Activated T-cell treated with anti-CD3 and anti-CD28 coated beads, Interleukin-2, amount 50 U/mL, for 72 hours (primary cell): ENCODE measurements at places on chromosomes 13 and 19.
A peak's percentile ranks its signal among the peaks of the same experiment; 100 is the strongest.

DNA sequence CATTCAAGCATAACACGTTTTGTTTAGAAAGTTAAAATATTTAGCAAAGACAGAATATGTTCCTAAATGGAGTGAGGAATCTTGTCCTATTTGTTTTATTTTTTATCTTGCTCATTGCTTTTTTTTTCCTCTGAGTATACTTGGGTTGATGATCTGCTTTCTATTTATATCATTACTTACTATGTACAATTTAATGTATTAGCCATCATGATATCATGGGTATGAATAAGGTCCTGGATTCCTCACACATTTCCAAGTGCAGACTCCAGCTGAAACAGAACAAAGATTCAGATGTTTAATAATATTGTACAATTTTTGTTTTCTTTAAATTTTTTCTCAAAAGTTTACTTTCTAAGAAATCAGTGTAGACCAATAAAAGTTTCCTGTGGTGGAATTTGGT is 388.2 kb downstream of the GPC6 start:
- DNase-seq: no peak

- no peak for DNase-seq
Measured at GRCh38 chr19:6712692-6713670, 7.5 kb downstream of the C3 start.

GRCh38 chr13:102028206-102028605 is 373.6 kb downstream of the FGF14 start:
- DNase-seq: no peak

DNA sequence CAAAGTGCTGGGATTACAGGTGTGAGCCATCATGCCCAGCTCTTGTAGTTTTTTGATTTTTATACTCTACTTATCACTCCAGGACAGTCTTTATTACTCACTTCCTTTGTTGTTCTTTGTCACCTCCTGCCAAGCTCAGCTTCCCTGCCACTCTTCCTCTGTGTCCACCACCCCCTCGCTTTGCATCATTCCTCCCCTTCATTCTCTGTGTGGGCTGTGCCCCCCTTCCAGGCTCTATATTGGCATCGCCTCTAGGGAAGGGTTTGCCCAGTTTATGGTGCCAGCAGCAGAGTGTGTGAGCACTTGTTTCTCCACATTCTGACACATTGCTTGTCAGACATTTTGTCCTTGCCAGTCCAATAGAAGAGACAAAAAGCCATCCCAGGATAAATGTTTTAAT is 15.1 kb downstream of the ZNF302 start:
- no peak for DNase-seq

GRCh38 chr19:932648-933552 is 7.1 kb downstream of the ARID3A start:
- no peak for DNase-seq

GRCh38 chr13:42735010-42735409 is 46.4 kb upstream of the FAM216B start:
- no peak for DNase-seq

- no peak for DNase-seq
Measured at GRCh38 chr19:49441210-49441959, at the start of gene SLC17A7. SLC17A7 (minus strand) TSS chr19:49441527; CDS start chr19:49441379, 148 bp downstream.

GRCh38 chr19:1882786-1883692 is 2.3 kb downstream of the ABHD17A start:
- DNase-seq: no peak

GRCh38 chr13:31072041-31072440 is 89.7 kb downstream of the HSPH1 start:
- DNase-seq: no peak

DNA sequence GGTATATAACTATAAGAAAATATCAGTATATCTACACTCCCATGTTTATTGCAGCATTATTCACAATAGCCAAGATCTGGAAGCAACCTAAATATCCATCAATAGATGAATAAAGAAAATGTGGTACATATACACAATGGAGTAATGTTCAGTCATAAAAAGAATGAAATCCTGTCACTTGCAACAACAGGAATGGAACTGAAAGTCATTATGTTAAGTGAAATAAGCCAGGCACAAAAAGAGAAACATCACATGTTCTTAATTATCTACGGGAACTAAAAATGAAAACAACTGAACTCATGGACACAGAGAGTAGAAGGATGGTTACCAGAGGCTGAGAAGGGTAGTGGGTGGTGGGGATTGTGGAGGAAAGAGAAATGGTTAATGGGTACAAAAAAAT is 665.2 kb downstream of the TBC1D4 start:
- no peak for DNase-seq

- DNase-seq: no peak
Measured at GRCh38 chr13:20993661-20994440, 67.5 kb downstream of the LATS2 start.

GRCh38 chr19:616062-616700 is 17.2 kb downstream of the POLRMT start:
- no peak for DNase-seq

DNA sequence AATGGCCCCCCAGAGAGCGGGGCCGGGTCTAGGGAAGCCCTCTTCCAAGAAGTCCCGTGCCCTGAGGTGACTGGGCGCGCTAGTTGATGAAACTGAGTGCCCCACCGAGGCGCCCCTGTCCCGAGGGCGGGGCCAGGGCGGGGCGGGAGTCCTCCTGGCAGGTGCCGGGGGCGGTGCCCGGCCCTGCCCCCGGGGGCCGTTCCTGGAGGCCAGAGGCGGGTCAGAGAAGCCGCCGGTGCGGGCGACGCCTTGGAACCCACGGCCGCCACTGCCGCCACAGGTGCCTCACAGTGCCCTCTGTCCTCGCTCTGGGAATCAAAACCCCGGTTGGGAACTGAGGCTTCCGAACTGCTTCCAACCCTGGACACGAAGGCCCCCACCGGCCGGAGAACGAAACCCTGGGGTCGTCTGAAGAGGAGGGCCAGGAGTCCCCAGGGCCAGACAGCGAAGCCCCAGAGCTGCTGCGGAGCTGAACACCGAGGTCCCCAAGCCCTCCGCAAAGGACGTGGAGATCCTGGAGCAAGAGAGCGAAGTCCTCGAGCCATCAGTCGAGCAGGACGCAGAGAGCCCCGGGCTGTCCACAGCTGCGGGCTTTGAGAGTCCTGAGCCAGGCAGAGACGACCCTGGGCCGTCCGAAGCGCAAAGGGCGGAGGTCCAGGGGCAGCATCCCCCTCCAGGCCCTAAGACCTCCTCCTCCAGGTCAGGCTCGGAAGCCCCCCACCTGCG is at the start of gene MISP3:
MISP3 (plus strand) TSS at position 252 of the 726 bp plus-strand sequence. CDS start 524 bp downstream, outside the sequence.
- DNase-seq: peak; percentile 61

DNA sequence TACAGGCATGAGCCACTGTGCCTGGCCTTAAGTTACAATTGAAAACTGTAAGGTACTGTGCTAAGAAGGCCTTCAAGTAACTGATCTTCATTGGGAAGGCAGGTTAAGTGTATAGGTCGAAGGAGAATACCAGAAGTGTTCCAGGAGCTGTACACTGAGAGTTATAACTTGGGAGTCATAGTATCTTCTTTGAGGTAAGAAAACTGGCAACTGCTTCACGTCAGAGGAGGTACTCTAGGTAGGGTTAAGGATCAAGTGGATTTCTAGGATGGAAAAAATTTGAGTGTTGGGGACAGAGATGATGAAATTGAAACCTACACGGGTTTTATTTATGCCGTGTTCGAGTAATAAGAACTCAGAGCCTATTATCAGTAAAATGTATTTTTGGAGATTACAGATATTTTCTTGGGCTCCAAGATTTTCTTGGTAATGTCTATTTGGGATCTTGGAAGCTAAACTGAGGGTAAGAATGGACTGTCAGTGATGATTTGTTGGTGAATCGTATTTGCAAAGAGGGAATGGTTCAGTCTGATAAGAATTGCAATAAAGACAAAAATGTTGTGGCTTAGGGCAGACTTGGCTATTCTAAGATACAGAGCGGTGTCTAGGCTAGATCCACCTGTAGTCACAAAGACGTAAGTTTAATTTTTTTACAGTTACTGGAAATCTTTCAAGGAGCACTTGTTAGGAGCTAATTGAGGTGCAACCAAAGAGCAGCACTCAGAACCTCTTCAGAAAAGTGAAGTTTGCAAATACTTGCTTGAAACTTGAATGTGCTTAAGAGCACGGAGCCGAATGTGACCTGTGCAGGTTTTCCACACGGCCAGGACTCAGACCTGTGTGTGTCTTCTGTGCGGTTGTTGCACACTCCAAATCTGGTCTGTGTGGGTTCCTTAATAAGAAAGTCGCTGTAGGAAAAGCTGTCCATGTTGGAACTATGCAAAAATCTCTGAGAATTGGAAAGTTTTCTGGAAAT is 102.5 kb downstream of the URI1 start:
- no peak for DNase-seq

DNA sequence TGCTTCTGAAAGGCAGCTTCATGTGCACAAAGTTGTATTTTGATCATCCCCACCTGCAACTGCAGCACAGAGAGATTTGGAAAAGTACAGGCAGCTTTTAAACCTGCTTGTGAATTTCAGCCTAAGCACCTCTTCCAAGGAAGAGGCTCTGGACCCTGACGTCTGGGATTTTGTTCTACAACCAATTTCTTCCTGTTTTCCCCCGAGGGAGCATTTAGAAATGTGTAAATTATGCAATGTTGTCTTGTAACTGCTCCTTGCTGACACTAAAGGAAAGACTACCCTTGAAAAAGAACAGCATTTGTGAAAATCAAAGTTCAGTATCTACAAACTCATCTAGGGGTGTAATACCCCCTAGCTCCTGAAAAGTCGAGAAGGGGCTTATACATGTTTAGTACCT is 15.4 kb downstream of the MED26 start:
- no peak for DNase-seq

DNA sequence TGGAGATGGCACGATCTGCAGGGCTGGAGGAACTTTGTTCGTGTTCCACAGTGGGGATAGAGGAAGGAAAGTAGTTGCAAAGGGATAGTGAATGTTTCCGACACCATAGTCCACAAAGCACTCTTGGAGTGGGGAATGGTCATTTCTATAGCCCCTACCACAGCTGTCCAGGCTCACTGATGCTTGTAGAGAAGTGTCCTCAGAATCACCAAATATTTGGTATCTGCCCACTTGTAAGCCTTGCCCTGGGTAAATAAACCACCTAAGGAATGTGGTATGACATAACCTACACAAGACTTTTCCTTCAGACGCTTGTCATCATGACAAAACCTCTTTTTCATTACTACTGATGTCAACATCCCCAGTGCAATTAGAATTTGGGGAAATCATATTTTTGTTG is 686.5 kb upstream of the ARGLU1 start:
- no peak for DNase-seq

GRCh38 chr13:88246239-88246638 is 575.1 kb downstream of the SLITRK5 start:
- no peak for DNase-seq

DNA sequence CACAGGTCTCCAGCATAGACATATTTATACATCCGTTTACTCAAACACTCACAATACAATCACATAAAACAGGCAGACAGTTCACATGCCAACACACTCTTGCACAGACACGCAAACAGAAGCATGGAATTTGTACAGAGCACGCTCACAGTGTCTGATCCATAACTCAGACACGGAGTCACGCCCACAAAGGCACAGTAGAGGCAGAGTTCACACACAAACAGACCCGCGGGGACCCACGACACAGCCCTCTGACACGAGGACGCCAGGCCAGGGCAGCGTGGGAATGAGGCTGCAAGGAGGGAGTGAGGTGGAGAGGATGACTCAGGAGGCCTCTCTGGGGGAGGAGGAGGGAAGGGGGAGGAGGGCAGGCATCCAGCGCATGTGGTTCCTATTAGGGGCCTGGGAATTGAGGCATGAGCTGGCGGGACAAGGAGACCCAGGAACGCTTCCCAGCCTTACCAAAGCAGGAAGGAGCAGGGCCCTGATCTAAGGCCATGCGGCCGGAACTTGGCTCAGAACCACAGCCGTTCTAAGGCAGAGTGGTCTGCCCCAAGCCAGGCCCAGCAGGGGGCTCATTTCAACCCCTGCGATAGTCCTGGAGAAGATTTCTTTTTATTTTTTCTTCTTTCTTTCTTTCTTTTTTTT is 9.1 kb upstream of the OLFM2 start:
- DNase-seq: no peak

GRCh38 chr13:96734499-96734898 is 259.8 kb downstream of the OXGR1 start:
- no peak for DNase-seq

DNA sequence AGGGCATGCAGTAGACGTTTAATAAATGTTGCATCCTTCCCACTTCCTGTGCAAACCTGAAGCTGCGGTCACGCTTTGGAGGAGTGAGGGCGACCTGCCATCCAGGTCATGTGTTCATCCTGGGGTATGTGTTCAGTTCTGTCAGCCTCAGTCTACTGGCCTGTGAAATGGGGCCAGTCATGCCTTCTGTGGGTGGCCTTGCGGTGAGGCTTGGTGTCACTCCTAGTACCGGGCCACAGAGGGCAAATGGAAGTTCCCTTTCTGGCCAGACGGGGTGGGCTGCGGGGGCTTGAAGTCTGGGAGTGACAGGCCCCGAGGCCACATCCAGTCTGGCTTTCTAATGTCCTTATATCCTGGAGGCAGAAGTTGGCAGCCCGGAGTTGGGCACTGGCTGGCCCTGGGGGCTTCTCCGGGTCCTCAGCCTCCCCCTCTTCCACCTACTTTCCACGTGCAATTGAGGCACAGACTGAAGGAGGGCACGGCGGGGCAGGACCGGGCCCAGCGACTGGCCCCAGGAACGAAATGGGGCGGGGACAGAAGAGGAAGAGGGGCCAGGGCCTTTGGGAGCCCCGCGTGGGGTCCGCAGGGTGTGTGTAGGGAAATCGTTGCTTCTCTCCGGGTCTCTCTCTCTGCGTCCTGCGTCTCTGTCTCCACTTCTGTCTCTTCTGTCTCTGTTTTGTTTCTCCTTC is 11.1 kb downstream of the PDE4A start:
- peak; percentile 55 for DNase-seq

- DNase-seq: peak; percentile 74
Measured at GRCh38 chr13:20160306-20161274, at the start of gene GJA3. GJA3 (minus strand) TSS chr13:20161052; CDS start chr13:20143288, 17,764 bp downstream.

DNA sequence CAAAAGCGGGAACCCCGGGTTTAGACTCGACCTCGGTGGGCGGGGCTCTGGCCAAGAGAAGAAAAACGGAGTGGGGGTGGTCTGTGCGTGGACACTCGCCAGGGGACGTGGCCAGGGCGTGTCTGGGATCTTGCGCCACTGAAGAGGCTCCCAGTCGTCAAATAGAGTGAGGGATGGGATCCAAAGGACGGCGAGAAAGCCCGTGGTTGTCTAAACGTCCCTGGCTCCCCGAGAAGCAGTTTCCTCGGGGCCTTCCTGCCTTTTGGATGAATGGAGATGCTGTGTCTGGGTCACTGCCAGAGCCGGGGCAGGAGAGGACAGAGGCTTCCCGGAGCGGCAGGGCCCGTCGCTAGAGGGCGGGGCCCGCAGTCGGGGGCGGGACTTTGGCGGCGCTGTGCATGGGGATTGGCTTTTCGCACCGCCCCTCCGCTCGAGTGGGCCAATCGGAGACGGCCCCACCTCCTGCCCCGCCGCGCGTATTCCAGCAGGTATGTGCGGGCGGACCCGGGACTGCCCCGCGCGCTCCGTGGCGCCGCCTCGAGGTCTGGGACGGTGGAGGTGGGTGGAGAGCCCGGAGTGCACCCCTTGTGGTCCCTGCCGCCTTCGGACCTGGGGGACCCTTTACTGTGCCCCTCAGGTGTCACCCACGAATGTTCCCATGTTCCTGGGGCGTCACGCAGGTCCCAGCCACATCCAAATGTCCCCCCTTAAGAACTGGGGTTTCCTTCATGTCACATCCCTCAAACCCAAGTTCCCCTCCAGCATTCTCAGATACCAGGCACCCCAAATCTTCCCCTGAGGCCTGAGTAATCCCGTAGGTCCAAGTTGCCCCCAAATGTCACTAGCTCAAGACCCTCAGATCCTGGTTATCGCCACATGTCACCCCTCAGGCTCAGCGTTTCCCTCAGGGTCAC is 38.3 kb downstream of the ZSWIM4 start:
- DNase-seq: peak; percentile 96

GRCh38 chr19:58554494-58555368 is at the start of gene CHMP2A:
CHMP2A (minus strand) TSS chr19:58555105; CDS start chr19:58554212, 893 bp downstream.
- peak; percentile 99 for DNase-seq
